ENCODE measurements at places on chromosomes 3 and 15.
A peak's percentile ranks its signal among the peaks of the same experiment; 100 is the strongest.

DNA sequence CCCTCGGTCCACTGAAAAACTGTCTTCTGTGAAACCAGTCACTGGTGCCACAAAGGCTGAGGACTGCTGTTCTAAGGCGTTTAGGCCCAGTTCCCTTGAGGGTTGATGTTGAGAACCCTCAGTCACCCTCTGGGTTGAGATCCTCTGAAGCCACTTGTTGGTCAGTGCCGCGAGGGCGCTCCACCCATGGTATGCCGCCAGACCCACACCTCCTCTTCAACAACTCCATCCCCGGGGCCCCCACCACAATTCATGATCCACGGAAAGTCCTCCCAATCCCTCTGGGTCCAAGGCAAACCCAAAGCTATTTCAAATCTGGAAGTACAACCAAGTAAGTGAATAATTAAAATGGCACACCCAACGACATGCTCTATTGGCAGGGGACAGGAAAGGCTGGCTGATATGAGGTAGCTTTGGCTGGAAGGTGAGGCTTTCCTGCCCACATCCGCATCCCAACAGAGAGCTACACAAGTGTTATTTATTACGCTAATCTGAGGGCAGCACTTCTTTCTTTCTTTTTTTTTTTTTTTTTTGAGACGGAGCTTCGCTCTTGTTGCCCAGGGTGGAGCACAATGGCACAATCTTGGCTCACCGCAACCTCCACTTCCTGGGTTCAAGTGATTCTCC is 58.1 kb downstream of the XXYLT1 start:
- DNase-seq: no peak

DNA sequence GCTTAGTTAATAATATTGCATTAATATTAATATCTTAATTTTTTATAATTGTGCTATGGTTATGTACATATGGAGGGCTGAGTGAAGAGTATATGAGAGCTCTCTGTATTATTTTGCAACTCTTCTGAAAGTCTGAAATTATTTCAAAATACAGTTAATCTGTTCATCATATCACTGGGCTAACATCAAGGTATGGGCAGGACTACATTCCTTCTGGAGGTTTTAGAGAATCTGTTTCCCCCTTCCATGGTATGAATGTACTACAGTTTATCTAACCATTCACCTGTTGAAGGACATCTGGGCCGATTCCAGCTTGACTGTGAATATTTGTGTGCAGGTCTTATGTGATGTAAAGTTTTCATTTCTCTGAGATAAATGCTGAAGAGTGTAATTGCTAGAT is 5.1 kb downstream of the IL20RB start:
- DNase-seq: no peak

DNA sequence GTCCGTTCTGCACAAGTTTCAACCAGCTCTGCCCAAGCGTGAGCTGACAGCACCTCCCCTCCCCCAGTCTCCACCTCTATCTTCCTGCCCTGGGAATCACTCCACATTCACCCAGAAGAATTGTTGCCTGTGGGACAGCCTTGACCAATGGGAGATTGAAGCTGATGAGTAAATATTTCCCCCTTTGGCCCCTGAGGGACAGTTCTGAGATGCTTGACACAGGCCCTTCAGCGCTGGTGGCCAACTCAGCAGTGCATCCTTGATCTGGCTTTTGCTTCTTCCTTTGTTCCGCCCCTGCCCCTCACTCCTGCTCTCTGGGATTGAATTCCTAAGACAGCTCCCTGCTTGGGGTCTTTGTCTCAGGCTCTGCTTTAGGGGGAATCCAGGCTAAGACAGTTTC is 13.1 kb upstream of the SKIC8 start:
- no peak for DNase-seq

DNA sequence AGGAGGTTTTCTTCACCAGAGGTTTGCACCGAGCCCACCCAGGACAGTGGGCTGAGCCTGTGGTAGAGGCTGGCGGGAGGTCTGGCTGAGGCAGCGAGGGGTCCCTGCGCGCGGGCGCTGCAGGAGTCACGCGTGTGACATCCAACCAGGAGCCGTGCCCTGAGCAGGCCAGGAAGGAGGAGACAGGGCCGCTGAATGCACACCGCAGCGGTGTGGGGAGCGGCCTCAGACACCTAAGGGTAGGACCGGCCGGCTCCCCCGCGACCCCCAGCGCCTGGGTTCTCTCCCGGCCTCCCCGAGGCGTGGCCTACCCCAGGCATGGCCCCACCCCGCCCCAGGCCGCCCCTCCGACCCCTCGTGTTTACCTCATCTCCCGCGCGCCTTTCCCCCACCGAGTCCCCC is 412 bp downstream of the SLC41A3 start:
- peak; percentile 48 for DNase-seq

GRCh38 chr15:27582726-27583410 is 516.2 kb downstream of the OCA2 start:
- no peak for DNase-seq

GRCh38 chr3:49582177-49582576 is 27.9 kb downstream of the BSN start:
- DNase-seq: no peak

GRCh38 chr3:66582721-66583423 is 82.0 kb upstream of the LRIG1 start:
- DNase-seq: peak; percentile 30

- no peak for DNase-seq
Measured at GRCh38 chr3:135155228-135155627, 360.2 kb downstream of the EPHB1 start.

DNA sequence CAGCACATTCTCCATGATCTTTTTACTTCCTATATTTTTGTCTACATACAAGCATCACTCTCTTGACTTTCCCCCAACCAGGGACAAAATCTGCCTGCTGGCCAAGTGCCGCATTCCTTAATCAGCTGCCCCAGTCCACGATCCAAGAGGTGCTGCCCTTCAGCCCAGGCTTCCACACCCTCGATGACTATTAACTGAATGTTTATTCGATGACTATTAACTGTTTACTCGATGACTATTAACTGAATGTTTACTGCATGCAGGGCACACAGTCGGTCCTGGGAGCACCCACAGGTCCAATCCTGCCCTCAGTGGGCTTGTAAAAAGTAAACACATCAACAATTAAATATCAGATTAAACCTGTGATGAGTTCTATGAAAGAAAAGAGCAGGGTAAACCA is 256.9 kb downstream of the ARRDC4 start:
- DNase-seq: no peak

DNA sequence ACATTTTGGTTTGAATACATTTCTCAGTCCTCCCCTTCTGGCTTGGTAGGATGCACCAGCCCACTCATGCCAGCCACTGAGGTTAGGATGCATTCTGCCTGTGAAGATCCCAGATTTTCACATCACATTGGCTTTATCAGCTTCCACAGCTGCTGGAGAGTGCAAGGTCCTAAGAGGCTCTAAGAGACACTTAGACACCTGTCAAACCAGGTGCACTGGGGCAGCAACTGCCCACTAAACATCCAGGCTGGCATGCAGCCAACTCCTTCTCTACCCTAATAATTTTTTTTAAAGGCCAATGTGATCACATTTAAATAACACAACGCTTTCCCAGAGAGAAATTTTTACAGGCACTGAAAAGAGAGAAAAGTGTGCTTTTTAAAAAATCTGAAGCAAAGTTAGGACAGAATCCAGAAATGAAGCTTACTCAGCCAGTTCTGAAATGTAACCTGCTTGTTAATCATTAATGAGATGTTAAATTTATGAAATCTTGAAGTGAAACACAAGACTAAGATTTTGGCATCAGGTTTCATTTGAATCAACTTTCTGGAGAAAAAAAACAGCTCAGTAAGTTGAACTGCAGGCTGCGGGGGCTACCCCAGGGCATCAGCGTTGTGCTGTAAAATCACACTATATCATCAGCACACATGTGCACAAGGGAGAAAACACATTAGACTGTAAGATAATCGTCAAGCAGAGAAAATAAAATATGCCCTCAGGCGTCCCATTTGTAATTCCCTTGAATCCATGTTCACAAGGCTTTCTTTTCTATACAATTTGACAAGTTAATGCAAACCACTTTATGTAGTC is 312.9 kb downstream of the ZBBX start:
- no peak for DNase-seq

GRCh38 chr3:144593881-144594280 is 622.3 kb downstream of the DIPK2A start:
- no peak for DNase-seq

- no peak for DNase-seq
Measured at GRCh38 chr3:58287354-58287753, 18.7 kb upstream of the RPP14 start.

- no peak for DNase-seq
Measured at GRCh38 chr3:155425396-155425795, 131.9 kb upstream of the STRIT1 start.

DNA sequence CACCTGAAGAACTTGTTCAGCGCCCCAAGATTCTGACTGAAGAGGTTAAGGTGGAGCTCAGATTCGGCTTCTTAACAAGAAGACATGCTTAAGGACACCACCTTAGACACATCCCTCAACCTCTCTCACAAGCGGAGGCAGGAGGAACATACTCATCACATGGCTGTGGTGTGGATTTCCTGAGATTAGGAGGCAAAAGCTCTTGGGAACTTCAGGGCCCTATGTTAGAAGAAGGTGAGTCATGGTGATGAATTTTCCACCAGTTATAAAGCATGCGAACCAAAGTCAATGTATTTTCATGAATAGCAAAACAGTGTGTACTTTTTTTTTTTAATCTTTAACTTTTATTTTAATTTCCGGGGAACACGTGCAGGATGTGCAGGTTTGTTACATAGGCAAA is 212.2 kb upstream of the SUCLG2 start:
- no peak for DNase-seq

DNA sequence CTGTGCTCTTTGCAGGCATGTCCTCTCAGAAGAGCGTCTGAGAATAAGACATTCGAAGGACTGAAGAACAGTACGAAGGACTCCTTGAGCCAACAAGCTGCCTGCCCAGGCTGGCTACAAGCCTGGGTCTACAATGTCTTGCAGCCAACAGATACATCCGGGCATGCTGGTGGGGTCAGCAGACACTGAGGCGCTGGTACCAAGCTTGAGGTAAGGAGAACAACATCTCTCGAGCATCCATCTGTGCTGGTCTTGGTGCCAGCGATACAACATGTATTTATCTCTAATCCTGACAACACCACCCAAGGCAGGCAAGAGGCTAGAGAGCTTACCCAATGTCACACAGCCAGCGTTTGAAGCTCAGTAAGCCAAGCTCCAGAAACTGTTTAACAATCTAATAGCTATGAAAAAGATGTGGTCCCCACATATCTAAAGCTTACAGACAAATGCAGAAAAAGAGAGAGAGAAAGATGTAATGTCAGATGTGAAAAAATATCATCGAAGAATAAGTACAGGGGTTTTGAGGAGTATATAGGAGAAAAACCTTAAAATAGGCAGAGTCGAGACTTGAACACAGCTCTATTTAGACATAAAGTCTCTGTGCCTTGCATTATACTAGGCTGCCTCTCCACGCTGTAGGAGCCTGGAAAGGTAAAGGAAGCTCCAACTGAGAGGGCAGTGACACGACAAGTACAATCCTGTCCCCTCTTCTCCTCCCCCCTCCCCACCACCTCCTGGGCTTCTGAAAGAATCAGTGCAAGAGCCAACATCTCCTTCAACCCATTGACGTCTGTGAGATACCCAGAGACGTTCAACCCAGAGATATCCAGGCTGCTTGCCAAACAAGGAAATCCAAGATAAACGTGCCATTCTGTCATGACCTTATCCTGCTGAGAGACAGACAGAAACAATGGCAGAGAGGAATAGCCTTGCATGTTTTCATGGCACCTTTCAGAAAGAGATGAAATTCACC is 39.4 kb downstream of the WWTR1 start:
- no peak for DNase-seq

- no peak for DNase-seq
Measured at GRCh38 chr3:128349963-128350599, 116.6 kb downstream of the DNAJB8 start.

DNA sequence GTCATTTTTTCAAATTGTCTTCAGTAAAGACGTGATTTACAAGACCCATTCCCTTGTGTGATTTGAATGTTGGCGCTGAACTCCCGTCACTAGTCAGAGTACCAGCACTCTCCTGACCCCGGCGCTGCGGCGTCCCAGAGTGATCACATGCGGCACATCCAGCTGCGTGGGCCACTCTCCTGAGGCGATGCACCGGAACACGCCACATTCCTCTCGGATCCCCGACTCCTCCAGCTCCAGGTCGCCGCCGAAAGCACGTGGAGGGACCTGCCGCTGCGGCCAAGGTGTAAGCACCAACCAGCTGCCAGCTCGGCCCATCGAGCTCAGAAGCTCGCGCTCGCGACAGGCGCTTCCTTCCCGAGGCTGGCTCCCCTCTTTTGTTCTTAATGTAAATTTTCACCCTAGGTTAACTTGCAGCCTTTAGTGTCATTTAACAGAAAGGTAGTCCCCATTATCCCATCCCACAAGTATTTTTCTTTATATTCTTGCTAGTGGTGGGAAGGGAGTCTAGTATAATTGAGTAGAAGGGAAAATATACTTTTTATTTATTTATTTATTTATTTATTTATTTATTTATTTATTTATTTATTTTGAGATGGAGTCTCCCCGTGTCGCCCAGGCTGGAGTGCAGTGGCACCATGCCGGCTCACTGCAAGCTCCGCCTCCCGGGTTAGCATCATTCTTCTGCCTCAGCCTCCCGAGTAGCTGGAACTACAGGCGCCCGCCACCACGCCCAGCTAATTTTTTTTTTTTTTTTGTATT is 61.7 kb upstream of the VGLL3 start:
- no peak for DNase-seq

- no peak for DNase-seq
Measured at GRCh38 chr3:69209413-69209812, 87.0 kb upstream of the LMOD3 start.

DNA sequence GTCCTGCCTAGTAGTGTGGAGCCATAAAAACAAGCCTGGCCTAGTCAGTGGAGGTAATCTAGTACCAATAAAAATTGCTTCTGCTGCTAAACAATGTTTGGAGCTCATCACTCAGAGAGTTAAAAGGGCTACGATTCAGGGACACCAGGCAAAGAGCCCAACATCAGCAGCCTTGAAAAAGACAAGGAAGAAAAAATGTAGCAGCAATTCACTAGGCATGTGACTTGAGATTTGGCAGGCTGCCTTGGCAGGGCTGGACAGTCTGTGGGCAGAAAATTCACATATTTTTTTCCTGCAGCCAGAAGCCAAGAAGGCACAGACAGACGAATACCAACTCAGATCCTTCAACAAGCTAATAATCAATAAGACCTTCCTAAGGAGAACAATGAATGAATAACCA is 47.2 kb downstream of the IGSF11 start:
- DNase-seq: no peak
